ENCODE measurements at places on chromosomes 1 and 21. TPM values are rescaled to one million over a fixed set of nuclear protein-coding genes. Genes with fewer than 3 reads are reported as not detected.

RAP1GAP gene
- total RNA-seq = 3.9 TPM

ATP6V1G3 gene
- not detected for total RNA-seq

NLRP3 gene
- total RNA-seq = 0.09 TPM

KRTAP13-2 gene
- not detected for total RNA-seq

RAD54L gene
- total RNA-seq = 22.2 TPM

CFHR2 gene
- total RNA-seq = not detected

TRABD2B gene
- total RNA-seq = 0.34 TPM

MYOG gene
- not detected for total RNA-seq

ANGPTL3 gene
- not detected for total RNA-seq

HAO2 gene
- not detected for total RNA-seq

TMPRSS3 gene
- total RNA-seq = not detected

ALPL gene
- 114 TPM for total RNA-seq

OTUD7B gene
- total RNA-seq = 15.5 TPM

ZMPSTE24 gene
- 38.0 TPM for total RNA-seq
